Astrocyte (in vitro differentiated cells and primary cell): ENCODE measurements at places on chromosomes 7 and 10. TPM values are rescaled to one million over a fixed set of nuclear protein-coding genes. Genes with fewer than 3 reads are reported as not detected.
A peak's percentile ranks its signal among the peaks of the same experiment; 100 is the strongest.

The IFIT1 gene
- 335 and 375 TPM in 2 replicates for total RNA-seq

The BLNK gene
- total RNA-seq = not detected in 2 replicates

The PLAU gene
- 81.2 and 90.2 TPM in 2 replicates for total RNA-seq

The PSAP gene
- 1,120 and 1,191 TPM in 2 replicates for total RNA-seq

The PPIF gene
- 25.3 and 31.7 TPM in 2 replicates for total RNA-seq

The DDC gene
- not detected in 2 replicates for total RNA-seq

The AOAH gene
- total RNA-seq = not detected in 2 replicates

The NRCAM gene
- 7.9 and 9.3 TPM in 2 replicates for total RNA-seq

The KCNH2 gene
- total RNA-seq = 4.5 and 4.6 TPM in 2 replicates

The ASAH2 gene
- 1.4 and 2.4 TPM in 2 replicates for total RNA-seq

The SPDYE5 gene
- total RNA-seq = not detected in 2 replicates

The DIP2C gene
- total RNA-seq = 27.3 and 30.1 TPM in 2 replicates

The HACD1 gene
- 81.6 and 87.7 TPM in 2 replicates for total RNA-seq

The SMURF1 gene
- total RNA-seq = 36.9 and 44.7 TPM in 2 replicates

- DNase-seq = no peak
Measured at GRCh38 chr7:20237464-20238193, 20.4 kb upstream of the MACC1 start.

DNA sequence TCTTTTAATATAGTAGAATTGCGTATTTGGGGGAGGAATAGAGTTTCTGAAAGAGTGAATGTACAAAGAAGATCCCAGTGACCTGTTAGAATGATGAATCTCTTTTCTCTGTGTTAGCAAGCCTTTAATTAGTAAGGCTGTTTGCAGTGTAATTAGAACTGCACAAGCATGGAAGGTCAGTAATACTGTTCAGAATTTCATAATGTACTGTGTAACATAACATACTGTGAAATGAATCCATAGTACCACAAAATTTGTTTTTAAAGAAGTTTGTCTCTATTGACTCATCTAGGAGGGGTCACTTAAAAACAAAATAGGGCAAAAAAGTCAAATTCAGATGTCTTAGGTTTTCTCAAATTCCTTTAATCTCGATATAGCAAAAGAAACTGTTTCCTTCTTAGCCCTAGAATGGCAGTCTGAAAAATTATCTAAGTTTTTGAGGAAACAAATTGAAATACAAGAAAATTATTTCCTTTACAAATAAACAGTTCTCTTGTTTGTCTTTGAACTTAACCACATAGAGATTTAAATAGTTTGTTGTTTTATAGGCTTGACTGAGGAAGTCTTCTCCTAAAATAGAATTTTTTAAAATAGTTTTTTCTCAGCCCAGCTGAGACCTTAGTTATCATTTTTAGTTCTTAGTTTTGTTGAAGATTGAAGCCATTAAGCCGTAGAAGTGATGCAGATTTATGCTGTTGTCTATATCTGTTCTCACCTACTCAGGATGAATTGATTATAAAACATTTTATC lies 12.5 kb downstream of the ADK start:
- no peak for DNase-seq

GRCh38 chr10:69901628-69902505 lies 100.2 kb downstream of the COL13A1 start:
- DNase-seq = peak; percentile 20

DNA sequence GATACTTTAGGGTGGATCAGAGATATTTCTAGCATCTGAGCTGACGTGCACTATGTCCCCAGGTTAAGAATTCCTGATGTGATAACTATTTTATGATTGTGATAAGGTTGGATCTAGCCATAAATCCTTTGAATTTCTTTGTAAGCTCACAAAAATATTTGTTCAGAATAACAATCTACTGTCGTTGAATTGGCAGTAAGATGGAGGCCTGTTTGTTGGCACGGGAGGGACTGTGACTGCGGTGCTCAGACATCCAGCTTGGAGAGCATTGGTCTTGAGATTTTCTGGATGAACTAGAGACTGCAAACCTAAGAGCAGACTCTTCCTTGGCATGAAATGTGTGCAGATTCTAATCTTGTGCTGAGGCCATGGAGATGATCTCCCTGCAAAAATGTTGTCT lies 131.1 kb downstream of the LRRC4 start:
- DNase-seq = no peak

DNA sequence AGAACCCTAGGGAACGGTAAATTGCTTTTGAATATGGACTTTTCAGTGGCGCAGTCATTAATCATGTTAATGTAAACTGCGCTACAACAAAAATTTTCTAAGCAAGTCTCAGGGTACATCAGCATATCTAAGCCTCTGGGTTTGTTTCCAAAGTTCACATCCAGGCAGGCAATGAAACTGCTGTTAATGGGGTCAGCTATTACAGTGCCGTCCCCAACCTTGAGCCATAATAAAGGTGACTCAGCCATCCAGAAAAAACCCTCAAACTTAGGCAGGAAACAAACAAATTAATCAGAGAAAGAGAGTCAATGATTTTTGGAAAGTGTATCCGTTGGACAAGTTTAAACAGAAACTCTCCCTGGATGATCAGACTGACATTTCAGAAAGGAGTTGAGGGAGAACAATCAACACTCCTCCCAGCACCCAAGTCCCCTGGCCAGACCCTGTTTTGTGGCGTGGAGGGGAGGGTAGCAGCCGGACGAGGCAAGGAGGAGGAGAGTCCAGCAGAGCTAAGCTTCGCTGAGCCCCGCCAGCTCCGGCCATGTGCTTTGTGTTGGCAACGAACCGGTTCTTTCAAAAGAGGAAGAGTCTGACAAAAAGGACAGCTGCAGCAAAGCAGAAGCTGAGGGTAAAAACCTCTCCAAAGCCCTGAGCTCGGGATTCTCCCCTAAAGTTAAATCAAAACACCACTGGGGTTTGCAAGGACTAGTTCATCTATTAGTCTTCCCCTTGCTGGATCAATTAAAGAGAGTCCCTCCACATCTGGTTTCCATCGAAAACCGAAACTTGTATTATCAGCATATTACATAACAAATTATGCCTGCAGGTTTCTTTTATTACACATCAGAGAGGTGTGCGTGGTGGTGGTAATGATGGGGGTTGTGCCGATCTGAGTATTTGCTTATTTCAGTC lies 3.6 kb downstream of the FAM53B start:
- no peak for DNase-seq

- DNase-seq = no peak
Measured at GRCh38 chr10:129891806-129892205, 72.3 kb downstream of the EBF3 start.

DNA sequence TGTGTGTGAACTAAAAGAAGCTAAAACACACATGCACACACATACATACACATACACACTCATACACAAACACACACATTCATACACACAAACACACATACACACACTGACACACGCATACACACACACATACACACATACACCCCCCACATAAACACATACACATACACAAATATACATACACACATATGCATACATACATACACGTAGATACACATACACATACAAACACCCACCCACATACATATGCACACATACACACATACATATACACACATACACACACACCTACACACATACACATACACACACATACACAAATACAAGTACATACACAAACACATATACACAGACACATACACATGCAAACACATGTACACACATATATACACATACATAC lies 28.0 kb downstream of the SLC18A2 start:
- no peak for DNase-seq

DNA sequence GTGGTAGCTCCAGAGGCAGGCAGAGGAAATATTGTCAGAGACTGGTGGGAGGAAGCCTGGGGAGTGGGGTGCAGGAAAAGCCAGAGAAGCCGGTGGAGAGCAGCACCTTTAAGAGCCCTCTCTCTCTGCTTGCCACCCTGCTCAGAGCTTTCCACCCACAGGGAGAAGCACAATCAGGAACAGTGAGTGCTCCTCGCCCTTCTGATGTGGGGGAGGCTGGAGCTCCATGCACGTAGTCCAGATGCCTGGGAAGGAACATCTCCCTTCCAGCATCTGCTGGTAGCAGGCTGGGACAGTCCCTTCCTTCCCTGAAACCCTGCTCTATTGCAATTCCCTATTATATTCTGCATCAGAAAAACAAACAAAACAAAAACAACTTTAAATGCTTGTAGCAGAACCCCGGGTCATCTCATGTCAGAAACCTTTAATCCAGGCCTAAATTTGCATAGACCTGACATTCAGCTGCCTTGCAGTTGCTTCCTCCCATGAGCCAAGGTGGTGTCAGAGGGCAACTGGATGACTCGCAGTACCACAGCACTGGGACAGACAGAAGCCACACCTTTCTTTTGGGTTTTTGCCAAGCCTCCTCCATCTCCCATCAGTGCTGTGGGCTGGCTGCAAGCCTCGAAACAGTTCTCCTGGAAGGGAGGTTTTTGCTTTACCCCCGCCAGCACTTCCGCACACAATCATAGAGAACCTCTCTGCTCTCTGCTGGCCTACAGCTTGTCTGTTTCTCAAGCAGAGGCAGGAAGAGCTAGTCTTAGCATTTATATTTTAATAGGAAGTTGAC lies 13.1 kb downstream of the AVPI1 start:
- DNase-seq = peak; percentile 48

DNA sequence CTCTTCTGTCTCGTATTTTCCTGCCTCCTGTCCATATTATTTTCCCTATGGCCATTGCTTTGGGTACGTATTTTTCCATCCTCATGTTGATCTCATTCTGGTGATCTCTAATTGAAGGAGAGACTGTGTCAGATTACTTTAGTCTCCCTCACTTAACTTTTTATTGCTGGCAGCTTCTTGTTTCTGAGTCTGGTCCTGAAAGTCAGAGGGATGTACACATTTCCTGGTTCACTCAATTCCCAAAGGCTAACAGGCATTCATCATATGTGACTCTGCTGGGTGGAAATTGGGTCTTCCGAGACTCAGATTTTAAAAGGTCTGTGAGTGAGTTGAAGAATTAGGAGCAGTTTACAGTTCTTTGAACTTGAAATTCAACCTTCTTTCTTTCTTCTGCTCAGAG lies 10.9 kb downstream of the UMAD1 start:
- no peak for DNase-seq

GRCh38 chr10:7529638-7530037 lies 118.8 kb upstream of the SFMBT2 start:
- no peak for DNase-seq

GRCh38 chr10:51001587-51001986 lies 72.7 kb upstream of the PRKG1 start:
- no peak for DNase-seq

DNA sequence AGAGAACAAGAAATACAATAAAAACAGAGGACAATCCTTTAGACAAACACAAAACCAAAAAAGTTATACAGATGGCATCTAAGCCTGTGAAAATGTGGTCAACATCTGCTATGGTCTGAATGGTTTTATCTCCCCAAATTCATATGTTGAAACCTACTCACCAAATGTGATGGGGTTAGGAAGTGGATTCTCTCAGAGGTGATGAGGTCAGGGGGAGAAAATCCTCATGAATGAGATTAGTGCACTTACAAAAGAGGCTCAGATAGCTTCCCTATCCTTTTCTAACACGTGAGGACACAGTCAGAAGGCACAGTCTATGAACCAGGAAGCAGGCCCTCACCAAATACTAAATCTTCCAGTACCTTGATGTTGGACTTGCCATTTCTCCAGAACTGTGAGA lies 147.8 kb upstream of the GPR22 start:
- DNase-seq = no peak

DNA sequence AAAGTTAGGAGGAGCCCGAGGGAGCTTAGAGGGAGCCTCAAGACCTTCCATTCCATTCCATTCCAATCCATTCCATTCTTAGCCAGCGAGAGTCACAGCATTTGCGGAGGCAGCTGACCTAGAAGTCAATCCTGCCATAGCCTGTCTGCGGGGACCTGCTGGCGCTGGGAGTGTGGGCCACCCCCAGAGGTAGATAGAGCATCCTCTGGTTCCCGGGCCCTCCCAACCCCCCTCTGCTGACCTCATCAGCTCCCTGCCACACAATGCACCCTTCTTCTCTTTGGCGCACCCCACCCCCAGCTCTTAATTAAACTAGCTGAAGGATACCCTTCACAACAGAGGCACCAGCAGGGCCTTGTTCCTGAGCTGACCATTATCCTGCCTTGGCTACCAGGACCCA lies 152.5 kb upstream of the ZMIZ1 start:
- DNase-seq = no peak

- DNase-seq = no peak
Measured at GRCh38 chr10:24501056-24501711, 222.5 kb downstream of the ARHGAP21 start.

DNA sequence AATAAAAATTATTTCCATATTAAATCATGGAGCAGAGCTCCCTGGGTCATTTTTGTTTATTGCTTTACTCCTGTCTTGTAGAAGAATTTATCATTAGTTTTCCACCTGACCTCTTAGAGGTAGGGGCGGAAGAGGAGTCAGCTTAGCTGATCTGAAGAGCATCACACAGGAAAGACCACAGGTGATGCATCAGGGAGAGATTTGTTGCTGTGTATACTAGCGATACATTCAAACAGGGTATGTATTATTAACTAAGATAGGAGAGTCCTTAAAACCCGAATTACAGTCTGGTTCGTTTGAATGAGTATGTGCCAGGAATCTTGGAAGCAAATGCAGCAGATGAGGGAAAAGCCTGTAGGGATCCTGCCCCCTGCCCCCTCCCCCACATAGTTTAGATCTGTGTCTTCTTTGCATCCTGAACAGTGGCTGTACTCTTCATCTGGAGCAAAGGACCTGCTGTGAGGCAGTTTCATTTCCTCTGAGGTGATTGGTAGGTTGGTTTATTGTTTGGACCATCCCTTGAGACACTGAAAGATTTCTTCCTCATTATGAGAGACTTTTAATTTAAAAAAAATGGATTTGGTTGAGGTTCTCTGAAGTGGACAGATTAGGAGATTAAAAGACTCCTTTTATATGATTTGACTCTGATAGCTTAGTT lies 177.0 kb downstream of the SND1 start:
- no peak for DNase-seq

DNA sequence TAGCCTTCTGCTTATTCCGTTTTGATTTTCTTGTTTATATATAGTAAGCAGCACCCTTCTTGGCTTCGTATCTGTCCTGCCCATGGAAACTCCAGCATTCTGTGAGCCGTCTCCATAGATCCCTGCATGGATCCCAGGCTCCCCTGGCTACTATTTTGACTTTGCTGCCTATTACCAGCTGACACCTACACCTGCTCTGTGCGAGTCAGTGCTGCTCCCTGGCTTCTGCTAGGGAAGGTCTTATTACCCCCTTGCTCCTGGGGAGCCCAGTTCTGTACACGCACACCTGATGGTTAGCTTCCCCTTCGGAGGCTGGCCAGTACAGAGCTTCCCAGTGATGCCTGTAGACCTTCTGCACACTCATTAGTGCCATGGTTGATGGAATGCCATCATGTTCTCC lies 35.4 kb downstream of the NACAD start:
- DNase-seq = no peak

DNA sequence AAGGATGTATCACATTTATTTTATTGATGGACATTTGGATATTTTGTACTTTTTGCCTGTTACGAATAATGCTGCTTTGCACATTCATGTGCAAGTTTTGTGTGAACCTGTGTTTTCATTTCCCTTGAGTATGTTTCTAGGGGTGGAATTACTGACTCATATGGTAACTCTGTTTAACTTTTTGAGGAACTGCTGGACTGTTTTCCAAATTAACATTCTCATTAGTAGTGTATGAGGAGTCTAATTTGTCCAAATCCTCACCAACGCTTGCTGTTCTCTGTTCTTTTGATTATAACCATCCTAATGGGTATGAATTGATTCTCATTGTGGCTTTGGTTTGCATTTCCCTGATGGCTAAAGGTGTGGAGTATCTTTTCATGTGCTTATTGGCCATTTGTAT lies 3.2 kb downstream of the WDR11 start:
- no peak for DNase-seq

GRCh38 chr7:69108097-69108496 lies 490.2 kb upstream of the AUTS2 start:
- no peak for DNase-seq

GRCh38 chr7:7953806-7954205 lies 14.8 kb upstream of the GLCCI1 start:
- no peak for DNase-seq
